ENCODE measurements at places on chromosomes 5 and 9. TPM values are rescaled to one million over a fixed set of nuclear protein-coding genes. Genes with fewer than 3 reads are reported as not detected.

Gene SUSD3
- 0.56 TPM for total RNA-seq

- no peak for DNase-seq
These were observed 83.0 kb upstream of the FCN1 start for GRCh38 chr9:135000647-135001245.

DNA sequence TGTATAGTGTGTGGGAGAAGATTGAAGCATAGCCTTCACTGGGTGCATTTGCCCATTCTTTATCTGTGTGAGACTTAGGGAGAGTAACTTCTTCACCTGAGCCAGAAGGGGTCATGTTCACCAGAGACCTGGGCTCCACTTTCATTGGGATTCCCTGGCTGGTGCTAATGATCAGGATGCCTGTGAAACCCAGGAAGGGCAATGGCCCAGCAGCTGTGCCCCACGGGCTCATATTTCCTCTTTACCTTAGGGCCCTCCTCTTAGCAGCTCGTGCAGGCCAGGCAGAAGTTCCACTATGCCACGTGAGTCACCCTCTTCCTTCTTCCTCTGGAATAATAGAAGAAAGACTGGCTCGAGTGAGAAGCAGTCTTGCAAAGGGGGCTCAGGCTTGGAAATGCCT, 5.0 kb downstream of the PPARGC1B start:
- no peak for DNase-seq

GRCh38 chr9:33443047-33443446, 4.3 kb downstream of the AQP3 start:
- no peak for DNase-seq

- no peak for DNase-seq
These were observed 363.0 kb downstream of the CDH10 start for GRCh38 chr5:24281818-24282217.

Gene LCN9
- total RNA-seq = not detected

Gene PDE6A
- 0.10 TPM for total RNA-seq

GRCh38 chr9:23321049-23321448, 505.0 kb downstream of the ELAVL2 start:
- DNase-seq = no peak

Gene IL9
- total RNA-seq = not detected

GRCh38 chr5:156331181-156331580, 4.2 kb downstream of the SGCD start:
- DNase-seq = no peak

DNA sequence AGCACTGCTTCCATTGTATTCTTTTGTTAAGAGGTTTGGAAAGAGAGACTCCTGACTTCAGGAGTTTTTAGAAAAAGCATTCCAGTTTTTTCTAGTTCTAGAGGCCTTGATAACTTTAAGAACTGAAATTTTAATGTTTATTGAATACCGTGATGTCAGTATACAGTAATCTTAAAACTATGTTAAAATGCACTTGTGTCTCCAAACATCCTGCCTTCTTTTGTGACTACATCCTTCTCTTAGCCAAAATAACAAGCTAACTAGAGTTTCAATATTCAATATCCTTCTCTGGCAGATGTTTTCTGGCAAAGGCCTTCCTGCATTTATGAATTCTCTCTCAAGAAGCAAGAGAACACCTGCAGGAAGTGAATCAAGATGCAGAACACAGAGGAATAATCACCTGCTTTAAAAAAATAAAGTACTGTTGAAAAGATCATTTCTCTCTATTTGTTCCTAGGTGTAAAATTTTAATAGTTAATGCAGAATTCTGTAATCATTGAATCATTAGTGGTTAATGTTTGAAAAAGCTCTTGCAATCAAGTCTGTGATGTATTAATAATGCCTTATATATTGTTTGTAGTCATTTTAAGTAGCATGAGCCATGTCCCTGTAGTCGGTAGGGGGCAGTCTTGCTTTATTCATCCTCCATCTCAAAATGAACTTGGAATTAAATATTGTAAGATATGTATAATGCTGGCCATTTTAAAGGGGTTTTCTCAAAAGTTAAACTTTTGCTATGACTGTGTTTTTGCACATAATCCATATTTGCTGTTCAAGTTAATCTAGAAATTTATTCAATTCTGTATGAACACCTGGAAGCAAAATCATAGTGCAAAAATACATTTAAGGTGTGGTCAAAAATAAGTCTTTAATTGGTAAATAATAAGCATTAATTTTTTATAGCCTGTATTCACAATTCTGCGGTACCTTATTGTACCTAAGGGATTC, 43.1 kb downstream of the NDFIP1 start:
- peak; percentile 52 for DNase-seq

Data from heart left ventricle (tissue), 16 donors.